ENCODE measurements at places on chromosomes 12 and 14.

DNA sequence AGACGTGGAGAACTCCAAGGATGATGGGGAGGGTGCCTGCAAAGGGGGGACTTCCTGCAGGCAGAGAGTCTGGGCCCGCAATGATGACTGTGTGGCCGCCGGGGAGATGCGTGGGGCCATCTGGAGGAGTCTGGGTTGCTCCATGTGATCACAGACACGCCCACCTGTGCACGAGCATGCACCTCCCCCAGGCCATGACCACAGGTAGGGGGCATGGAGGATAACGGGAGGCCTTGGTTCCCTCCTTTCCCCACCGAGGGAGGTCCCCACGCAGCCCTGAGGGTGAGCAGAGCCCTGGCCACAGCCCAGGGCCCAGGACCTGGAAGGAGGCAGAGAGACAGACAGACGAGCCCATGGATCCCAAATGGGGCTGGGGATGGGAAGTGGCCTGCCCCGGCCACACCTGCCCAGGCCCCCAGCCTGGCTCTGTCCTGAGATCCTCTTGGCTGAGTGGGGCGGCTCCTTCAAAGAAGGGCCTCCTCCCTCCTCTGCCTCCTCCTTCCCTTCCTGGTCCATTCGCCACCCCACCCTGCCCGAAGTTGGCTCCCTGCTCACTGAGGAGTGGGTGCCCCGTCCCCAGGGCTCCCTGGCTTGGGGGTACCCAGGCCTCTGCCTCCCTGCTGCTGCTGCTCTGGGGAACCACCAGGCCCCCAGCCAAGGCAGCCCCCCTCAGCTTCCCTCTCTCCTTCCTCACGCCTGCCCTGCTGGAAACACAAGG is 138.2 kb downstream of the CALM1 start:
- no peak for DNase-seq

- no peak for DNase-seq
Measured at GRCh38 chr12:43106355-43106754, 445.6 kb downstream of the ADAMTS20 start.

DNA sequence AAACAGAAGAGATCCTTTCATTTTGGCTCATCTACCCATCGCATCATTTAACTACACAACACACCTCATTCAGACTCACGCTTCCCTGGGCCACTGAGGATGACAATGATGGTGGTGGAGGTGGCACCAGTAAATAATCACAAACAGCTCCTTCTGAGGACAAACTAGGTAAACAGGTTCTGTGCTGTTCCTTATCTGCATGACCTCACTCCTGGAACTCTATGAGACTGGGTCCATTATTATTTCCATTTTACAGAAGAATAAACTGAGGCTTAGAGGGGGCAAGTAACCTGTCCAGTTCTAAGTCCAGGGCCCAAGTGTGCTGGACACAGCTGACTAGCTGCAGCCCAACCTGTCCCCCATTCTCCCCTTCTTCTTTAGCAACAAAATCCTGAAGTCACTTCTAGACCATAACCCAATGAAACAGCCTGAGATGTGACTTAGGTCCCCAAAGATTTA is 50.4 kb downstream of the ITPK1 start:
- DNase-seq, result no peak

DNA sequence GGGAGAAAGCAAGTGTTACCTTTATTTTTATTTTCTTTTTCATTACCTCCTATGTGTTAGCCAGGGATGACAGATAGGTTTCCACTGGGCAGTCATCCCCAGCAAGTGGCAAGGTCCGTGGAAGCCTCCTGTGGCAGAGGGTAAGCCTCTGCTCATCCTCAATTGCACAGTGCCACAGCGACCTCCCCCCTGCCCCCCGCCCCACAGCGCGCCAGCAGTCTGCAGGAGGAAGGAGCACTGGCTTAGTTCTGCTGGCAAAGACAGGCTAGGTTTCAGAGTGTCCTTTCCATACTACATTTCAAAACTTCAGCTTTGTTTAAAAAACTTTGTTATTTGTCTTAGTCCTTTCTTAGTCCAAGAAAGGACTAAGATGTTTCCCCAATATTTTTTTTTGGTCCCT is 194.7 kb downstream of the EXOC5 start:
- no peak for DNase-seq

DNA sequence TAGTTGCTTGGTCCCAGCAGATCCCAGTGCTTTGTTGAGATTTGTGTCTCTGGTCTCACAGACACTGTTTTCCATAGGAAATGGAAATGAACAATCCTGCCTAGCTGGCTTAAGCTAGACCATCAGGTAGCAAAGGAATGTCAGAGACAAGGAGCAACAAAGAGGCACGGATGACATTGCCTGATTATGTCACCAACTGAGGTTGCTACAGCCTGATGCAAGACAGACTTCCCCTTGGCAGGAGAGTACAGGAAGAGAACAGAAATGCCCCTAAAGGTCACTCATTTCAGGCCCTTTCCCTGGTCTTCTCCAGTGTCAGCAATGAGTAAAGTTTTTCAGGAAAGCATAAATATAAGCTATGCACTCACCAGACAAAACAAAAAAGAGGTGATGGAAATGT is 2.0 kb upstream of the PRB2 start:
- no peak for DNase-seq

DNA sequence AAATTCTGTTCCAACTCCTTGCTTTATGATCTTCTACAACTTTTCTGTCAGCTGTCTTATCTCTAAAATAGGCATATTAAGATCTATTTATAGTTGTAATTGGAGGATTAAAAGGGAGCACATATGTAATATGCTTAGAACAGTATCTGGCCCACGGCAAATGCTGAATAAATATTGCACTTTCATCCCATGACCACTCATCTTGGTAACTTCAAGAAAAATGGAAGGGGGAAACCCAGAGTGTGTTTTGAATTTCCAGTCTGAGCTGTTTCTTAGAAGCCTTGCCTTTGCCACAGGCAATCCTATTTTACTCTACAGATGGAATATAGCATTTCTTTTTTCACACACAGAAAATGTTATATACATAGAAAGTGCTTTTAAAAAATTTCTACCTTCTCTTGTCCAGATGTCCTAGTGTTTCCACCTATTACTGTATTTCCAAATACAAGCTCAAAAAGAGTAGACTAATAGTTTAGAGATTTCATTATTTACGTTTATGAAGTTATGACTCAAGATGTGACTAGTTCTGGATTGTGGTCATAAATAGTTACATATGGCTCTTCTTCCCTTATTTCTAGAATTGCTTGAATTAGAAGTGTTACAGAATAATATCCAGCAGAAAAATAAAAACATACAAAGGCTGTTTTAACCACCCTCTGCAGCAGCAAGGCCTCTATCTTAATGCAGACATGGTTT is 6.2 kb upstream of the STXBP6 start:
- no peak for DNase-seq

GRCh38 chr12:6703631-6704030 is 3.0 kb upstream of the PIANP start:
- no peak for DNase-seq
